ENCODE measurements at places on chromosomes 4 and X.

- no peak for DNase-seq
These were observed 44.4 kb downstream of the POLR2B start for GRCh38 chr4:57023104-57023503.

DNA sequence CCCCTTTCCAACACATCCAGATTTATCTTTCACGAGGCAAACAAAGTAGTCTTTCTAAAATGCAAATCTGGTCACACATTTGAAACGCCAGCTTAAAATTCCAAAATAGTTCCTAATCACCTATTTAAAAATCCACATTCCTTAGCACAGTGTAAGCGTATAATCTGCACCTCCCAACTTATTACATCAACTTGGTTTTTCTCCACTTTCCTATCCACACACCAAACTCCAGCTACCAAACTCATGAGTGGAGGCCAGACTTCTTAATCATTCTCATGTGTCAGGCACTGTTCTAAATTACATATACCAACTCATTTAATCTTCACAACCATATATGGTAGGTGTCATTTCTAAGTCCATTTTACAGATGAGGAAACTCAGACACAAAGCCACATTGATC, 33.8 kb downstream of the ENOX2 start:
- no peak for DNase-seq

- DNase-seq: no peak
These were observed 42.8 kb downstream of the ENPP6 start for GRCh38 chr4:184174571-184175488.

GRCh38 chr4:119592830-119593229, 35.8 kb downstream of the PDE5A start:
- DNase-seq: no peak

DNA sequence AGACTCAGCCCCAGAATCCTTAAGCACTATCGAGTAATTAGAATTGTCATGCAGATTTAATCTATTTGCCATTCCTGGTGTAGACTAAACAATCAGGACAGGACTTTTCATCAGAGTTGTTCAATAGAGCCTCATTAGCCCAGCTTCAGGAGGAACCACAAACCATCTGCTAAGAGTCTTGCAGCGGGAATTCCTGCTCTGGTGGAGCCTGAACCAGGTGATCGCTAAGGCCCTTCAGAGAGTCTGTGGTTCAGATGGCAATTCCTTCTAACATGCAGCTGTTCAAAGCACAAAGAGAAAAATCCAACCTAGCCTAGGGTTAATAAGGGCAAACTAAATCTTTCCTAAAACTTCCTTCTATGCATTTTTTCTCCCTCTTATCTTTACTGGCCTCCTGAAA, 119.1 kb upstream of the CPEB2 start:
- DNase-seq: no peak

- DNase-seq: no peak
These were observed 178.7 kb downstream of the SLIT2 start for GRCh38 chr4:20430259-20430941.

DNA sequence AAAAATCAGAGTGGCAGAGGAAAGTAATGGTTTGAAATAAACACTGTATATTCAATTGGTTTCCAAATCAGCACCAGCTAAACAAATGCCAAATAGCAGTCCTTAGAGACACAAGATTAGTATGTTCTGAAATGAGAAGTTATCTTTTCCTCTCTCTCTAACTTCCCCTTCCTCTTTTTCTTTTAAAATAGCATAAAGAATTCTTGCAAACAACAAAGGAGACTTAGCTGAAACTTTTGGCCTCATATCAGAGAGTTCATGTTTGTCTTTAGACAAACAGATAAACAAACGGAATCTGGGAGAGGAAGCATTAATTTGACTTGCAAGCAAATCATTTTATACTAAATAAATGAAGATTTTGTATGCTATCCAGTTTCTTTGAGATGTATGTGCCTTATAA, 399.0 kb downstream of the GBA3 start:
- no peak for DNase-seq

- no peak for DNase-seq
These were observed 577.0 kb downstream of the FAT4 start for GRCh38 chr4:125891597-125892258.

- DNase-seq: no peak
These were observed 74.0 kb upstream of the TBL1X start for GRCh38 chrX:9390693-9391368.

GRCh38 chr4:107216379-107216778, 180.3 kb upstream of the DKK2 start:
- no peak for DNase-seq

DNA sequence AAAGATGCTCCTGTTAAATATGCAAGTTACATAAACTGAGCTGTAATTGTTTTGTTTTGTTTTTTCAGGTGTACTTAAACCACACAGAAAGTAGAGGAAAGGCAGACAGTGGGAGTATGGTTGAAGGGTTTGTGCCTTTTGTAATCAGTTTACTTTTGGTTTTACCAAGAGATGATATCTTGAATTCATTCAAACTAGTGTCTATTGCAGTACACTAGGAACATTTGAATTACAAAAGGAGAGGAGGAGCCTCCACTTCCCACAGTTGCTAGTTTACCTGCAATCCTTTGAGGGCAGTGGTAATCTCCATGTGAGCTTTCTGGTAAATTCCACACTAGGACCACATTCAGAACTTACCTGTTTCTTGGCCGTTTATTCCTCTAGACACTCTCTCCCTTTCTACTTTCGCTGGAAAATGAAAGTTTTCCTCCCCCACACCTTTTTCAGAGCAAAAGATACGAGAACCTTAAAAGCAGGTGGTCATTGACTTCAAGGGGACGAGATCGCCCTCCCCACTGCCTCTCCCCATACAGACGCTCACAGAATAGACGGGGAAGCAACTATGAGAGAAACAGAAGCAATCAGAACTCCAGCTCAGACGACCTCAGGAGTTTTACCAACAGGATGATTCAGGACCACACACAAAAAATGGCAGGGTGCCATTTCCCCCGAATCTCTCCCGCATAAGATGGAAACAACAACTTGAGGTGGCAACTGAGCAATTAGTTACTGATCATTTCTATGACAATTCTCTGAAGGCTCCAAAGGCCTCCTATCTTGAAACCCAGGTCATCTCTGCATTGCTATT, 3.3 kb downstream of the RBM47 start:
- DNase-seq: no peak

DNA sequence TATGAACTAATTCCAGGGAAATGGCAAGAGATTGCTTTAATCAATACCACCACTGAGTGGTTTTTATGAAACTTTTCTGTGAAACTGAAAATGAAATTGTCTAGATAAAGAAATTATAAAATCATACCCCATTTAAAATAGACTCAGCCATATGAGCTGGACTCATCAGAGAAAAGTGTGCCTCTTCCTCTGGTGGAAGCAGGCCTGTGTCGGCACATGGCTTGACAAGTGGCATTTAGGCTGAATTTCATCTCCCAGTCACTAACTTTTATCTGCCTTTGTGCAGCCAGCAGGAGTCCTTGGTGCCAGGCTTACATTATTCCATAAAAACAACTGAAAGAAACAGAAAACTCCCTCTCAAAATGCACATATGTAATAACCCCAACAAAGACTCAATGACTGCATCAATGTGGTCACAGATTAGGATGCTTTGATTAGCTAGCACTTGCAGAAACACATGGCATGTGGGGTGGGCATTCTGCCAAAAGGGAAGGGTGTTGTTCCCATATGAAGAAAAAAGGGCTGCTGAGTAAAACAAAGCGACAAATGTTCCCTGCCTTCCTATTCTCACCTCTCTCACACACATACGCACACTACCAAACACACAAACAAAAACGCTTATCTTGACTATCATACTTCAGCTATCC, 232.3 kb downstream of the PABPC4L start:
- no peak for DNase-seq

GRCh38 chr4:161704653-161705052, 459.1 kb downstream of the FSTL5 start:
- DNase-seq: no peak

DNA sequence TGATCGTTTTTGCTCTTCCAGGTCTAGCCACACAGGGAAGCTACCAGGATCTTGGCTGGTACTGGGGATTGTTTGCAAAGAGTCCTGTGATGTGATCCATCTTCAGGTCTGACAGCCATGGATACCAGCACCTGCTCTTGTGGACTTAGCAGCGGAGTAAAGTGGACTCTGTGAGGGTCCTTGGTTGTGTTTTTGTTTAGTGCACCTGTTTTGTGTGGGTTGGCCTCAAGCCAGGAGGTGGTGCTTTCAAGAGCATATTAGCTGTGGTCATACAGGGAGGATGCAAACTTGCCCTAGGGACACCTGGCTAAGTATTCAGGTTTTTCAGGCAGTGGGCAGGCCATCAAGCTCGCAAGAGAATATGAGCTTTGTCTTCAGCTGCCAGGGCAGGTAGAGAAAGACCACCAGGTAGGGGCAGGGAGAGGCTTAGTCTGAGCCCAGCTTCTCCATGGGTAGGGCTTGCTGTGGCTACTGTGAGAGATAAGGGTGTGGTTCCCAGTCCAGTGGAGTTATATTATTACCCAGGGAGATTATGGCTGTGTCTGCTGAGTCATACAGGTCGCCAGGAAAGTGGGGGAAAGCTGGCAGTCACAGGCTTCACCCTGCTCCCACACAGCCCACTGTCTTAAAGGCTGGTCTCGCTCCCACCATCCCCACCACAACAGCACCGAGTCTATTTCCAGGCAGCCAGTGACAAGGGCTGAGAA, 293.7 kb downstream of the PCDH18 start:
- no peak for DNase-seq

DNA sequence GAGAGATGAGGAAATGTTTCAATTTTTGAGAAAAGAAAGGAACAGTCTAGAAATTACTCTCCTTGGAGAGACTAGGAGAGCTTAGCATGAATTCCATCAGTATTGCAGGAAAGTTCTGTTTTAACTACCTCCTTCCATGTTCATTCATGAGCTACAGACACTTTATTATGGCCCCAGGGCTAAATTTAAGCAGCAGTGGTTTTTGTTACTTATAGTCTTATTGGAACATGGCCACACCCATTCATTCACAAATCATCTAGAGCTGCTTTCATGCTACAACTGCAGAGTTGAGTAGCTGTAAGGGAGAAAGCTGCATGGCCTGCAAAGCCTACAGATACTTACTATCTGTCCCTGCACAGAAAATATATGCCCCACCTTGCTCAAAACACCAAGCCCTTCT, 81.7 kb downstream of the SHISA3 start:
- no peak for DNase-seq

- DNase-seq: no peak
These were observed 138.9 kb downstream of the LARP7 start for GRCh38 chr4:112775801-112776200.

- no peak for DNase-seq
These were observed 7.0 kb downstream of the LAGE3 start for GRCh38 chrX:154471839-154472684.

DNA sequence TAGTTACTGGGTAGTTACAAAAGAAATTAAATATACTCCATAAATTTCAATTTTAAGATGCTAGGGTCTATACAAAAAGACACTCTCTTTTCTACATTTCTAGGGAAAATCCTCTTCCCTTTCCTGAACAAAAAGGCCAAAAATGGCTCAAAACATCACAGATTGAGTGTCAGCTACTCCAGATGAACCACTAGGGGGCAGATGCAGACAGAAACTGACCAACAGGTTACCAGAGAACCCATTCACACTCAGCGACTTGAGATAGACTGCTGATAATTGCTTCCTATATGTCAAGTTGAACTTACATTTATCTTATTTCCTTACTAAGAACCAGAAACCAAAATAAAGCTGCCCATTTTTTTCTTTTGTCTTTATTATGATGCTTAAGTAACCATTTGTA, 83.4 kb upstream of the MID1IP1 start:
- no peak for DNase-seq

- DNase-seq: no peak
These were observed 600 bp downstream of the BEX4 start for GRCh38 chrX:103215425-103215991.

DNA sequence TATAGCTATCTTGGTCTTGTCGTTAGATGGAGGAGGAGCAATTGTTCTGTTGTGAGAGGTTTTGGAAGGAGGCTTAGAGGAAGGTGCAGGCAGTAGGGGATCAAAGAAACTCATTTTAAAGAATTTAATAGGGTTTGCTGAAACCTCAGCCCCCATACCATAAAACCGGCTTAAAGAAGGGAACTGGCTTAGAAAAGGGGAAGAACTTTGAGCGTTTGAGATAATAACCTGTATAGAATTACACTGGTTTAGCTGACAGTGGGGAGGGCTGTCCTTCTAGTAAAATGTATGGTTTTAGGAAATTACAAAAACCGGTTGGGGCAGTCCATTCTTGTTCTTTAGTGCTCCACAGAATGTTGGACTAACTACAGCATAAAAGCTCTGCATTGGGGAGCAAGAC, 128.1 kb downstream of the KDM6A start:
- no peak for DNase-seq

GRCh38 chr4:92047209-92047875, 256.4 kb upstream of the GRID2 start:
- no peak for DNase-seq

- DNase-seq: no peak
These were observed 29.1 kb downstream of the RIPPLY1 start for GRCh38 chrX:106874075-106874474.

DNA sequence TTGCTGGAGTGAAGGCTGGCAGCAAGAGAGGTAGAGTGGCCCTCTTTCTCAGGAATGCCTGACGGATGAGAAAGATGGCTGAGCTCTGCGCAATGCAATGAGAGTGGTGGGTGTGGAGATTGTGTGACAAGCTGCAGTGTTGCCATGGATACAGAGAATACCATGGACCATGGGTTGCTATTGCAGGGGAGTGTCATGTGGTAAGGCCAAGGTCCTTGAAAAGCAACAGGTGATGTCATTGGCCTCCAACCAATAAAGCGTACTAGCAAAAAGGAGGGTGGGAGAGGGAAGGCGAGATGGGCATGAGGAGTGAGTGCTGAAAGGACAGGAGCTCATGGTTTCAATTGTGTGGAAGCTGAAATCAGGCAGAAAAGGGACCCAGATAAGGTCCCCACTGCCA, 1.8 kb downstream of the PNMA5 start:
- no peak for DNase-seq

GRCh38 chr4:176584031-176584606, 208.6 kb downstream of the VEGFC start:
- DNase-seq: no peak

DNA sequence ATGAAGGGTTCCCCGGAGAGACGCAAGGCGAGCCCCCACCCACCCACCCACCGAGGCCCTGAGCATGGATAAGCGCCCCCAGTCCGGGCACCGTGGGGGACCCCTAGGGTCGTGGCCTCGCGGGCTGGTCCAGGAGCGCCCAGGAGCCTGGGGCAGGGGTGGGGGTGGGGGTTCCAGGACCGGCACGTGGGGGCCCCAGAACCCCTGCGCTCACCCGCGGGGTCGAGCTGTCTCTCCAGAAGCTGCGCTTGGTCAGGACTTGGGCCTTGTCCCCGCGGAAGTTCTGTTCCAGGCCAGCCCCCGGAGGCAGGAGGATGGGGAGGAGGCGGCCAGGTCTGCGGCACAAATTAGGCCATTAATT, 11.2 kb upstream of the SHOX start:
- no peak for DNase-seq
